ENCODE measurements at places on chromosomes 5 and 9. TPM values are rescaled to one million over a fixed set of nuclear protein-coding genes. Genes with fewer than 3 reads are reported as not detected.

The LHX6 gene
- total RNA-seq: 1.9 TPM

The TUSC1 gene
- 15.2 TPM for total RNA-seq

The EFNA5 gene
- 32.2 TPM for total RNA-seq

The HMGCS1 gene
- 138 TPM for total RNA-seq

The FOXD4L4 gene
- total RNA-seq: 0.22 TPM

The PCDHGB2 gene
- total RNA-seq: 14.6 TPM

The DPYSL3 gene
- 283 TPM for total RNA-seq

The MAML1 gene
- 33.5 TPM for total RNA-seq

The CDH18 gene
- 19.5 TPM for total RNA-seq

The POU5F2 gene
- total RNA-seq: 8.9 TPM

The SHOC1 gene
- not detected for total RNA-seq

The FAM153A gene
- 1.9 TPM for total RNA-seq

The TEK gene
- total RNA-seq: 20.5 TPM

The CCL21 gene
- 16.9 TPM for total RNA-seq

The DMRT3 gene
- total RNA-seq: 0.22 TPM

The C9 gene
- total RNA-seq: not detected

The BAAT gene
- 0.22 TPM for total RNA-seq

The ECM2 gene
- 29.1 TPM for total RNA-seq

The BTNL8 gene
- total RNA-seq: not detected

The CDX1 gene
- not detected for total RNA-seq

The SPATA31A5 gene
- not detected for total RNA-seq

The LCN10 gene
- total RNA-seq: 1.4 TPM

The CXCL14 gene
- total RNA-seq: 63.1 TPM

The CTNND2 gene
- 37.3 TPM for total RNA-seq

The SHROOM1 gene
- total RNA-seq: 5.2 TPM

The TRIM7 gene
- 1.1 TPM for total RNA-seq

The ENTPD8 gene
- total RNA-seq: 0.60 TPM

The TTC1 gene
- total RNA-seq: 50.1 TPM

The WDR38 gene
- not detected for total RNA-seq

The TMEM252 gene
- total RNA-seq: not detected

The PCDHA9 gene
- total RNA-seq: 4.6 TPM

The CD14 gene
- total RNA-seq: 22.0 TPM

The GABRG2 gene
- total RNA-seq: 19.2 TPM

The COL15A1 gene
- total RNA-seq: 92.2 TPM

The FGF10 gene
- total RNA-seq: 9.4 TPM

The FGFR4 gene
- total RNA-seq: 8.6 TPM

The IL17B gene
- 7.1 TPM for total RNA-seq

The ANKRD34B gene
- total RNA-seq: not detected

The KCTD16 gene
- 8.7 TPM for total RNA-seq

The PCDHGB7 gene
- 26.6 TPM for total RNA-seq

The UNC5A gene
- total RNA-seq: 3.7 TPM

The IL3 gene
- not detected for total RNA-seq

Data from camera-type eye (tissue), 1 donor.